HFFc6 (cell line): ENCODE measurements at places on chromosomes 1 and 21. TPM values are rescaled to one million over a fixed set of nuclear protein-coding genes. Genes with fewer than 3 reads are reported as not detected.

Gene IGSF9
- total RNA-seq: not detected in 3 replicates

Gene ARHGAP29
- total RNA-seq: 33.8 to 54.5 TPM (median 45.3 TPM) in 3 replicates

Gene SLC22A15
- total RNA-seq: 3.7 to 4.8 TPM (median 4.3 TPM) in 3 replicates

Gene NR1I3
- total RNA-seq: not detected in 3 replicates

Gene NTMT2
- not detected in 3 replicates for total RNA-seq

Gene FAM167B
- total RNA-seq: 1.5 to 2.4 TPM (median 2.1 TPM) in 3 replicates
